Activated CD8-positive, alpha-beta memory T cell treated with anti-CD3 and anti-CD28 coated beads, Interleukin-2, amount 50 U/mL, for 4 hours (primary cell): ENCODE measurements at places on chromosomes 4 and X.
A peak's percentile ranks its signal among the peaks of the same experiment; 100 is the strongest.

DNA sequence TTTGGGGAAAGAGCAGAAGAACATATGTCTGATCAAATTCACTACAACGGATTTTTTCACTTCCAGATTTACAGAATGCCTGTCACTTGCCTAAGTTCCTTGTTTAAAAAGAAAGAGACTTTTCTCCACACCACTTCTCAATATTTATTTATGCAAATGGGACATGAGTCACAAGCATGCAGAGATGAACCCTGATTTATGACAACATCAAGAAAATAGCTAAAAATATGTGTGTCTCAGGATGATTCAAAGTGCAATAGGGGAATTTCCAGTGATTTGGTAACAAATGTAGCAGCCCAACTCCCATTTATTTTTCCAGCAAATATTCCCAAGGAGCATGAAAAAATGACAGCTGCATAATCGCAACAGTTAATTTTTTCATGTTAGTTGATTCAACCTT is 180.4 kb upstream of the FAT1 start:
- DNase-seq: no peak

GRCh38 chrX:42818151-42818921 is 40.4 kb upstream of the PPP1R2C start:
- no peak for DNase-seq

DNA sequence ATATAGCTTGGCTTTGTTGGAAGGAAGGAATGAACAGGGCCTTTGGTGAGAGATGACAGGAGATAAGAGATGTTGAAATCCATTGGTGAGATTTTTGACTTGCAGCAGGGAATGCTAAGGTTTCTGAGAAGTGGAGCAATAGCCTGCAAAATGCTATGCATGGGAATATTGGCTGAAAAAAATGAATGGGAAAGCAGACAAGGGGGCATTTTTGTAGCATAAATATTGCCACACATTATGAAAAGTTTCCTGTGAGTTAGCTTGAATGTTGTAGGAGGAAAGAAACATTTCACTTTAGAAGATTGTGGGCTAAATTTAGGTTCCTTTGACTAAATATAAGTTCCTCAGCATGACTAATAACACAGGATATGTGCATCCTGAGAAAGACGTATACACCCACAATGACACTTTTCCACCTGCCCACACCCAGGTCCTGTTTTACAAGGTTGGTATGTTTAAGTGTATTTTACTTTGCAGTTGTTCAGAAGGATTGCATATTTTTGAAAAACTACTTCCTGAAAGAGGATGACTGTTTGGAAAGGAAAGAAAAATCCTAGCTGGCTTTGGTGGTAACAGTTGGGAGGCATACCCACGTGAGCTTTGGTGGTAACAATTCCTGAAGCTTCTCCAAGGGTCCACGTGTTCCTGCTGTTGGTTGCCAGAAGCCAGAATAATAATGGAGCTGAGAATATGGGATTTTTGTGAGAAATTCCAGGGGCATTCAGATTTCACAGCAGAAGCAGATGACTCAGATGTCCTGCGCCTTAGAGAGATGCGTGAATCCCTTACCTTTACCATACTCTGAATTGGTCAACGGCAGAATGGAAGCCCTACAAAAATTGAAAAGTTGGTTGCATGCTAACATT is 28.5 kb downstream of the PHEX start:
- no peak for DNase-seq

GRCh38 chrX:150569155-150569477 is 695 bp downstream of the MTM1 start:
- DNase-seq: peak; percentile 35

- DNase-seq: no peak
These were observed 37.9 kb downstream of the NUDT6 start for GRCh38 chr4:122884499-122884898.
